ENCODE measurements at places on chromosomes 3 and 15.

DNA sequence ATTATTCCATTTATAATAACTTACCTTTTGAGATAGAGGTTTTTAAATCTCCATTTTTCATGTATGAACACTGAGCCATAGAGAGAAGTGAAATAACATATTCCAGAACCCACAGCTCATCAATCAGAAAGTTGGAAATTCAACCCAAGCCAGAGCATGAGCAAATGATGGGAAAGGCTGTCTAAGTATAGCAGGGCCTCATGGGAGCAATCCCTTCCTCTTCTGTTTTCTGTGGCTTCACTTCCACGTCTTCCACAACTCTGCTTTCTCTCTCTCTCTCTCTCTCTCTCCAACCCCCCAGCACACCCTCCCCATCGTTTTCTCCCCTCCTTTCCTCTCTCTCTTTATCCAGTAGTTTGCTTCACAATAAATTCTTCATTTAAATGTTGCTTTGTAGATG lies 14.8 kb upstream of the IL1RAP start:
- DNase-seq = no peak

GRCh38 chr3:40939030-40939740 lies 260.1 kb upstream of the CTNNB1 start:
- no peak for DNase-seq

DNA sequence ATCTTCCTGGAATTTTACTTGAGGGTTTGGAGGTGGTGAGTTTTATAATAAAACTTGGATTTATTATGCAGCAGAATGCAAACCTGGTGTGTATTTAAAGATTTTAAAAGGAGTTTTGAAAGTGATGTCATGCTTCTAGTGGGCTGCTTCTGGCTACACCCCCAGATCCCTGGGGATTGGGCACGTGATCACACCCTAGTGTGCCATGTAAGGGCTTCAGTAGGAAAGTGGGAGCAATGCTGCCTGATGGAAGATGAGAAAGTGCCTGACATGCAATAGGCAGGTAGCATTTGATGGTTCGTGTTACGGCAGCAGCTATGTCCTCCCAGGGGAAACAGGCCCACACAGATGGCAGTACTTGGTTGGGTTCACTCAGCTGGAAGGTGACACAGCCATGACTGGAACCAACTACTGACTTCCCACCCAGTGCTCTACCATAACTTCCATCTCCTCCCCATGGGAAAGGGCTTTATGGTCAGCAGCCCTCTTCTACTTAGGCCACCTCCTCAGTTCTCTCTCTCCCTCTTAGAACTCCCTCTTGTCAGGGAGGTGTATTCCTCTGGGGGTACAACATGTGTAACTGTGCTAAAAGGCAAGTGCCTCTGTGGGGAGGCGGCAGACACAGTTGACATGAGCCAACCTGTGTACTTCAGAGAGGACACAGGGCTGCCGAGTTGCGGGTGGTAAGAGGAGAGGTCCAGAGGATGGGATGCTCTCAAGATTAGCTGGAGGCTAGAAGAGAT lies 5.6 kb downstream of the ITPKA start:
- no peak for DNase-seq

GRCh38 chr15:36814708-36815107 lies 235.3 kb downstream of the CDIN1 start:
- DNase-seq = peak; percentile 77

DNA sequence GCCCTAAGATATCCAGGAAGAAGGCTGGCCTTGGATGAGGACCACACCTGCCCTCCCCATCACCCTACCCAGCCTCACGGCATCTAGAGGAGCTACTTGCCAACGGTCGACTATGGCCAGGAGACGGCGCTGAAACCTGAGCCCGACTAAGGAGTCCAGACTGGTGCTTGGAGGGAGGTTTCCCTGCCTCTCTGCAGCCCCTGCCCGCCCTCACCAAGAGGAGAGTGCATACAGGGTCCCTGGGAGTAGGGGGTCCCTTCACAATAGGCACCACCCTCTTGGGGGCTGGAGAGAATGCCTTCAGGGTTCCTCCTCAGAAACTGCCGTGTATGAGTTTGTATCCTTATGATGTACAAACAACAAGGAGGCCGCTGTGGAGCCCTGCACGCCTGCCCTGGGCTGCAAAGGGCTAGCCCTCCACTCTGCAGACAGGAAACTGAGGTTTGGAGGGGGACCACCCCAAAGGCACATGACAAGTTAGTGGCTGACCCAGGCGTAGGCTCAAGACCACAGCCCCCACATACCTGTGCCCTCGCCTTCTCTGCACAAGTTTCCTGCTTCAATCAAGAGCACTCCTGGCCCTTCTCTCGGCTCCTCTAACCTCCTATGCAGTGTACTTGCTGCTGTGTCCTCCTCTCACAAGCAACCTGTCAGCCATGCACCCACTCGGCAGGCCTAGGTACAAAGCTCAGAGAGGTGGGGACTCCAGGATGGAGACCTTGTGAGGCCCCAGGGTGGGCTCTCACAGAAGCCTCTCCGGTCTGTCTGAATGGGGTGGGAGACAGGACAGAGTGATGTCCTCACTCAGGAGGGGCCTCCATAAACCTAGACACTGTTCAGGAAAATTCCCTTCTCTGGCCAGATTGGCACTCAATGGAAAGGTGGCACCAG lies 7.4 kb downstream of the KLF15 start:
- no peak for DNase-seq

DNA sequence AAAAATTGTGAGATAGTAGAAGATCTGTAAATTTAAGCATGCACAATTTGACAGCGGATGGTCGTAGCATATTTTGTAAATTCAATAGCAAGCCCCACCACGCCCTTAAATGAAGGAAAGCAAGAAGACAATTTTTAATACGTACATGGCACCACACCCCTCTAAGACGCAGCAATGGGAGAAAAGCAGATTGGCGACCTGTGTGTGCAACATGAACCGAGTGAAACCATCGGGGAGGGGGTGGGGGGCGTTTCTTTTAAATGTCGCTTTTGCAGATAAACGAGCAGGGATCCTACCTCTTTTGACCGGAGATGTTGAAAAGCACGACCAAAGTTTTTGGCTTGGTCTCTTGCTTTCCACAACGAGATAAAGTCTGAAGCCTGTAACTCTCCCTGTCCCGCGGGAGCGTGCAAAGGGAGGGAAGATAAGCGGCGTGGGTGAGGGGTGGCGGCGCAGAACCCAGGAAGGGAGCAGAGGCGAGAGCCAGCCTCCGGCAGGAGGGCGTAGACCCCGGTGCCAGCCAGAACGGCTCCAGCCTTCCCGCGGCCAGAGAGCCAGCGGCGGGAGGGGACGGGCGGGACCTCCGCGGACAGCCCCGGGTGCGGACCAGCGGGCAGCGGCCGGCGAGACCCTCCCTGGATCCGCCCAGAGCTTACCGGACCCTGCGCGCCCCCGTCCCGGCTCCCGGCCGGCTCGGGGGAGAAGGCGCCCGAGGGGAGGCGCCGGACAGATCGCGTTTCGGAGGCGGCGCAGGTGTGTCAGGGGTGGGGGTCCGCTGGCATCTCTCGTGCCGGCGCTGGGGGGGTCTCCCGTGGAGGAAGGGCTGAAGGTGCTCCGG lies at the start of gene CHL1:
CHL1 (plus strand) TSS at position 453 of the 838 bp plus-strand sequence. CDS start 123,014 bp downstream, outside the sequence.
- no peak for DNase-seq

DNA sequence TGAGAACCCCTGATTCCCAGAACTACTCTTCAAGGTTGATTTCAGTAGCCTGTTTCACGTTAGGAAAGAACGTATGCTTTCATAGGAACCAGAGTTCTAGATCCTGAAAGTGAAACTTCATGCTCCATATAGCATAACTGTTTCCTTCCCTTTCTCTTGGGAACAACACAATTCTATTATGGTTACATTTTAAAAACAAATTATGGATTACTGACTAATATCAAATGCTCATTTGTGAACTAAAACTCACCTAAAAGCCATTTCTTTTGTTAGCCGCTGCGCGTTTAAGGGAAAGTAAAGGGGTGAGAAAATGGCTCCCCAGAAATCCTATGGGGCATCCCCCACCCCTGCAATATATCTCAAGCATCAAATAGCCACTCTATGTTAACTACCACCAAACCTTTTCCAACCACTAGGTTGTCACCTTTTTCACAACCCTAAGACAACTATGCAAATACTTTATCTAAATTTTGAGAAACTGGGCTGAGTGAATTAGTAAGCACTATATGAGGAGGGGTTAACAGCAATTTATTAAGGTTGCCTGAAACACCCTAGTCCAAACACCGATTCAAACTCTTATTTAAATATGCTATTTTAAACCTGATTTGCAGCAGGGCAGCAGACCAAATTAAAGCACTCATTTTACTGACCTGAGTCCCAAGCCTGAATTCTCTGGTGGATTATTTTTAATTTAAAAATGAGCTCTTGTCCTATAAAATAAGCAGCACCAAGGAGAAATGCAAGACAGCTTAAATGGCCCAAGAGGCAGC lies 2.4 kb downstream of the SIAH2 start:
- DNase-seq = no peak

DNA sequence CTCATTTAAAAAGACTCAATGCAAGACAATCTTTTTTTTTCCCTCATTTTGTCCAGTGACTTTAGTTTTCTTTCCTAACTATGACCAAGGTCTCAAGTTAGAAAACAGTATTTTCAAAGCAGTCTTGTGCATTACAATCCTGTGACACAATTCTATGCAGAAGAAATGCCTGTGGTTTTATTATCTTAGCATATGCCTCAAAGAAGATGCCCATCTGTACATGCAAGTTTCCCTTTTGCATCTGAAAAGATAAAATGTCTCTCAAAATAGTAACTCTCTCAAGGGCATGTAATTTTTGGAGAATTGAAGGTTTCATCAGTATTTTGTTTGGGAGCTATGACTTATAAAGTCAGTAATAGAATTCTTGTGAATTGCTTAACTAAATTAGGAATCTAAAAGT lies 292.0 kb upstream of the SUCLG2 start:
- DNase-seq = peak; percentile 46

DNA sequence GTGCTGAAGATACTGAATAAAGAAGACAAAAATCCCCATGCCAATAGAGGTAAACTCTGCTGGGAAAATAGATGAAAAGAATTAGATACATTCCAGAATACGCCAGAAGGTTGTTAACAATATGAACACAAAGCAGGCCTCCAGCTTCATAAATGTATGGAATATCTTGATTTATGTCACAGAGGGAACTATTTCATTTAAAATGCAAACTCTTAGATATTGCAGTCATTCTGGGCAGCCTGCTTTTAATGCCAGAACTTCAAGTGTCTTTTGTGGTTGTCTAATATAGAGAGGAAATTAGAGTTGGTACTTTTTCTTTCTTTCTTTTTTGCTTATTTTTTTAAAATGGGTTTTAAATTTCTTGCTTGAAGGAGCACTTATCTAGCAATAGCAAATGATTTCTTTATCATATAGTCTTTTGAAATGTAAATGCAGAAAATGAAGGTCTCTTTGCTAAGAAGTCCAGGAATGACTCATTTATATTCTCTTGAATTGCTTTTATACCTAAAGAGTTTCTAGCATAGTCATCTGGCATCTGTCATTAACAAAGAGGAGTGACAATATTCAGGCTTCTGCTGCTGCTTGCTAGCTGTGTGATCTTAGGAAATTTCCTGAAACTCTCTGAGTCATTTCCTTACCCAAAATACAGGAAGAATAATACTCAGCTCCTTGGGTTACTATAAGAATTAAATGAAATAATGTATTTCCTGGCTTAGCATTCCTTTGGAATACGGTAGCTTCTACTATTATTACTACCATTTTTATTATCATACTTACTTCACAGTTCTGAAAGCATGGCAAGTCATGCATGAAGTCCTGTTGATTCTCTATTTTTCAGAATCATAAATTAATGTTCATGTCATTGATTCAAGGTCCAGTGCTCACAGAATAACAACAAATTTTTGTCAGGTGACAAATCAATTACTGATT lies 527.6 kb downstream of the DIPK2A start:
- DNase-seq = no peak

GRCh38 chr15:40279437-40280141 lies 3.3 kb downstream of the ANKRD63 start:
- peak; percentile 54 for DNase-seq

GRCh38 chr3:15277861-15278500 lies 54.4 kb downstream of the SH3BP5 start:
- no peak for DNase-seq

DNA sequence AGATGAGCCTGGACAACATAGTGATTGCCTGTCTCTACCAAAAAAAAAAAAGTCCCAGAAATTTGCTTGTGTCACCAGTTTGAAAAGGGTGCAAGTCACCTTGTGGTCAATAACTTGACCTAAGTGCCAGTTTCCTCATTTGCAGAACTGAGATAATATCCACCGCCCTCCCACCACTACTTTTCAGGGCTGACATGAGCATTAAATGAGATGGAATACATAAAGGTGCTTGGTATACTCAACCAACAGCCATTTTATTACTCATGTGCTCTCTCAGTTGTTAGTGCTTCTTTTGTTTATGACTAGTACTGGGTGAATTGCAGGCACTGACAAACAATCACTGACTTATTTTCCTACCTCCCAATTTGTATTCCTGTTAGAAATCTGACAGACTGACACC lies 340.5 kb upstream of the SATB1 start:
- DNase-seq = no peak

- no peak for DNase-seq
Observed at GRCh38 chr3:139636511-139636910, 41.3 kb downstream of the NMNAT3 start.

- DNase-seq = no peak
Observed at GRCh38 chr15:64732156-64732860, 43.1 kb downstream of the RBPMS2 start.

DNA sequence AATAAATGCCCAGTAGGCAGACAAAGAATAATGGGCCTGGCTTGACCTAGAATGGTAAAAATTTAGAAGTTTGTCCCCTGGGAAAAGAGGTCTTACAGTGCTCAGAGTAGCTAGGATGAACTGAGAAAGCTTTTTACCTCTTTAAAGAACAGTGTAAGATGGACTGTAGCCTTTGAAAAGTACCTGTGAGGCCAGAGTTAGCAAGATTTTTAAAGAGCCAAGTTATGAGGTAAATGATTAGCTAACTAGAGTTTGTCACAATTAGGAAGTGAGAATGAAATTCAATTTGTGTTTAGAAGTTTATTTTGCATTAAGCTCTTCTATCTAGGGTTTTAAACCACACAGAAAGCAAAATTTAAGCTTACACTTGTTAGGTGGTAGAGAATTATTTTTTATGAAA lies 480.9 kb downstream of the ZIC1 start:
- no peak for DNase-seq

DNA sequence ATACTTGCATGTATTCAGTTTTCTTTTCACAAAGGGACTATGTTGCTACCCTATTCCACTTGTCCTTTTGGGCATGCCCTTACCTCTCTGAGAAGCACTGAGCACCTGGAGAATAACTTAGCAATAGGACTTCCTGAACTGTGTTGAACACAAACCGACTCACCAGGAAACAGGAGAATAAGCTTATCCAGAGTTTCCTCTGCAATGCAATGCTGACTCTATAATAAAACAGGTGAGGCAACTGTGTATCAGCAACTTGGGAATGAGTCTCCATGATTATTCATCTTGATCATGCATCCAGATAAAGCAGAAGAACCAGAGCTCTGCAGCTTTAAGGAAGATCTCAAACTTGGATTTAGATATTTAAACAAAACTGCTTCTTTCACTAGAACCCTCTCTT lies 806.5 kb downstream of the IGSF11 start:
- DNase-seq = no peak
